ENCODE measurements at places on chromosomes 2 and 18.

DNA sequence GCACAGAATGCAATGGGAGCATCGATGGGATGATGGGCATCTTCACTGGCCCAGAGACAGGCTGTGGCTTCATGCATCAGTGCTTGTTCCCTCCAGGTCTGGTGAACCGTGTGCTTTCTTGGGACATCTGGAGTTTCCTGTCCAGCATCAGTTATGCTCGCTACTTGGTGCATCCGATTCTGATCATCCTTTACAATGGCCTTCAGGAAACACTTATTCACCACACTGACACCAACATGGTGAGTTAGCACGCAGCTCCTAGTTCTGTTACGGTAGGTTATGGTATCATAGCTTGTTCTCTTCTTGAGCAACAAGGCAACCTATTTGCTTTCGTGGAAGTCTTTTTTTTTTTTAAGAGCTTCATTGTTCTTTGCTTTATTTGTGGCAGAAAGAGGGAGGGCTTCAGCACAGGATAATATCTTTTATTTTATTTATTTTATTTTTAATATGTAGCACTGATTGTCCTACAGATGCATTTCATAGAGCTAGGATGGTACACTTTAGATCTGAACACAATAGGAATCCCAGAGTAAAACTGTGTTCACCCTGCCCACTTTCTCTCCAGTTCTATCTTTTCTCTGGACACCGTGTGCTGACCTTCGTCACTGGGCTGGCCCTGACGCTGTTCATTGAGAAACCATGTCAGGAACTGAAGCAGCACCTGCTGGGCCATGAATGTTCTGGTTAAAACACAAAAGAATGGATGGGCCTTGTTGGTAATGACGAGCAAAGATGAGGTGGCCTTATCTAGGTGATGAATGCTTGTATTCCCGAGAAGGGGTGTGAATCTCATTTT, 71.2 kb upstream of the SEC11C start:
- DNase-seq = no peak

DNA sequence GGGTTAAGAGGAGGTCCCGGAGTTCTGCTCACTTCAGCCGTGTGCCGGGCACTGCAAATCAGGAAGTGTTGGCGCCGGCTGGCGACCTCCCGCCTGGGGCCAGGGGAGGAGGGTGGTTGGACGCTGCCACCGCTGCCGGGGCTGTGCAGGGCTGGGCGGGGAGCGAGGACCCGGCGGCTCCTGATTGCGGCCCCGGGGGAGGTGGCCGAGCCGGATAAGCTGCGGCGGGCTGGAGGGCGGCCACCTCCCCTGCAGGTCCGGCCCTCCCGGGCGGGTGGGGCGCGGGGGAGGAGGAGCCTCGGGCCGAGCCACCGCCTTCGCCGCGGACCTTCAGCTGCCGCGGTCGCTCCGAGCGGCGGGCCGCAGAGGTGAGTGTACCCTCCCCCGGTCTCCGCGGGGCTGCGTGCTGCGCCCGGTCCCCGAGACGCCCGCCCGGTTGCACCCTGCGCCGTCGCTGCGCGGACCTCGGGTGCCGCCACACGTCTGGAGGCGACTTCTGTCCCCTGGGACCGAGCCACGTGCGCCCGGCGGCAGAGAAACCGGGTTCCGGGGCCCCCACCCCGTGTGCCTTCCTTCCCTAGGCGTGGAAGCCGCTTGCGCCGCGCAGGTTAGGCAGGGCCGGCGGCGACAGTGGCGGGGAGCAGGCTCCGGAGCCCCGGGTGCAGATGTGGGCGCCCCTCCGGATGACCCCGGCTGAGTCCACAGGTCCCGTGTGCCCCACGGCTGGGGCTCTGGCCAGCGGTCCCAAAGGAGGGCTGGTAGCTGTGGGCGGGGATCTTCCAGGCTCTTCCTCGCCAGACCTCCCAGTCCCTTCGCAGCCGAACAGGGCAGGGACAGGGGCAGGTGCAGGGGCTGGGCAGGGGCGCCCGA, at the start of gene STEAP3:
Gene STEAP3 (plus strand): TSS at position 314 of the 870 bp plus-strand sequence. CDS start 7,179 bp downstream, outside the sequence.
- DNase-seq = peak; percentile 86

DNA sequence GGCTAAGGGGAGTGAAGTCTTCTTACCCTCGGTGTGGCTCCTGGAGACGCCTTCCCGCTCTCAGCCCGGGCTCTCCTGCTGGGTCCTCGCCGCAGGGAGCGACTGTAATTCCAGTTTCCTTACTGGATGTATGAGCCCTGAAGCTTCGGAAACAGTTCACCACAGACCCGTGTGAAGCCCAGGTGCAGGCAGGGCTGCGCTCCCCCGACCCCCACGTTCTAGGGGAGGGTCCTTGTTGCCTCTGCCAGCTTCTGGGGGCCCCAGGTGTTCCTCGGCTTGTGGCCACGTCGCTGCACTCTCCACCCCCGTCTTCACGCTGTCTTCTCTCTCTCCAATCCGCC, 5.1 kb upstream of the ASB1 start:
- no peak for DNase-seq

GRCh38 chr2:38605298-38605830, 2.6 kb upstream of the HNRNPLL start:
- no peak for DNase-seq

DNA sequence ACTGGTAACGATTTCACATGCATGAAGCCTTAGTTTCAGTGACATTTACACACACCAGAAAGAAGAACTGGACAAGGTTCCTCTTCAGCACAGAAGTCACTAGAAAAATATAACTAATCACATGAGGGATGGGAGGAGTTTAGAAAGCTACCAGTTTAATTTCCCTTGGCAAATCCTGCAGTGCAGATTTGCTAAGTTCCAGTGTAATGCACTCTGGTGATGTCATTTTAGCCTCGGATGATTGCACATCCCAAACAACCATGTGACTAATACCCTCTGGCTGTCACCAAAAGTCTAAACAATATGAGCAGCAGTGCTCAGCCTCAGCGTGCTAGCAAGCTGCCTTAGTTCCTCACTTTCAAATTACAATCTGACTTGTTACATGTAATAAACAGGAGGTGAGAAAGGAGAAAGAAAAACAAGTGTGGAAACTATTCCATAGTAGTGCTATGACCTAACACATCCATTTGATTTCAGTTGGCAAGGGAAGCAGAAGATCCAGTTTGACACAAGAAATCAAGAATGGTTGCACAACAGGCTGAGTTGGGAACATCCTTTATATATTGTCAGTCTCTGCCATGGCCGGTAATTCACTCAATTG, 35.3 kb upstream of the PPP1CB start:
- DNase-seq = peak; percentile 54

DNA sequence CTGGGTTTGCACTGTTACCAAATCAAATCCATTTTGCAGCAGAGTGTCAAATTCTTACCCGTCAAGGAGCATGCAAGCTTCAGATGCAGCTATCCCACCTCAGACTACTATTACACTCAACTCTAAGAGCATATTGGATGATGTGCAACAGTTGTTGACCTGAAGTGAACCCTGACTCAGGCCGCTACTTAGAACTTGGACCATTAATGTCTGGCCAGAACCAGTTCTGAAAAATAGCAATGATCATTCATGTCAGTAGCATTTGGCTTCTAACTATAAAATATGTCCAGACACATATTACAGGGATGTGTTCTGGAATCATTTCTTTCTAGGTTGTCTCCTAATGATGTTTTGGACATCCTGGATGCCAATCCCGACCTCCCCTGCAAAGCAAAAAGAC, 135.5 kb upstream of the PKDCC start:
- DNase-seq = no peak

GRCh38 chr18:11696451-11696850, 7.4 kb downstream of the GNAL start:
- no peak for DNase-seq

- DNase-seq = no peak
Measured at GRCh38 chr2:11745613-11746375, 638 bp upstream of the LPIN1 start.

- DNase-seq = no peak
Measured at GRCh38 chr2:198991431-198991830, 466.3 kb downstream of the SATB2 start.

DNA sequence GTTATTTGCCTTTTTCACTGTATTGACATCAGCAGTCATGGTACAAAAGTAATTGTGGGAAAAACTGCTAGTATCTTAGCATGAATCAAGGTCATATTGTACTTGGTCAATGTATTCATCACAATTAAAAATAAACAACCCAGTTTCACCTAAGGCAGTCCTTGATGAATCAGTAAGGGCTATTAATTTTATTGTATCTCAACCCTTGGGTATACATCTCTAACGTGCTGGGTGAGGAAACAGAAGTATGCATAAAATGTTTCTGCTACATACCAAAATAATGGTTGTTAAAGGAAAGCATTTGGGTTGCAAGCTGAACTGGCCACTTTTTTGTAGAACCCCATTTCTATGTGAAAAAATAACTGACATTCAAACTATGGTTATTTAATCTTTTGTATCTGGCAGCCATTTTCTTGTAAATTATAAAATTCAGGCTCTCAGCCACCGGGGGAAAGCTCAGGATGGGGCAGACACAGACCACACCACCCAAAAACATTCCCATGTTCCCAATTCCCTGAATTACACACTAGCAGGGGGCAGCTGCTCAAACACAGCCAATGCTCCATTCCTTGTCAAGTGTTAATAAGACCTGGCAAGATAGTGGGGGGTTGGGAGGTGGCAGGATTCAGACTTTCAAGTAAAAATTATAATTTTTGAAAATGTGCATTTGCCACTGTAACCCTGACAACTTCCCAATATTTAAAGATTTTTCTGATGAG, 49.3 kb downstream of the OLA1 start:
- no peak for DNase-seq

GRCh38 chr2:238745997-238746396, 101.9 kb upstream of the TWIST2 start:
- no peak for DNase-seq

DNA sequence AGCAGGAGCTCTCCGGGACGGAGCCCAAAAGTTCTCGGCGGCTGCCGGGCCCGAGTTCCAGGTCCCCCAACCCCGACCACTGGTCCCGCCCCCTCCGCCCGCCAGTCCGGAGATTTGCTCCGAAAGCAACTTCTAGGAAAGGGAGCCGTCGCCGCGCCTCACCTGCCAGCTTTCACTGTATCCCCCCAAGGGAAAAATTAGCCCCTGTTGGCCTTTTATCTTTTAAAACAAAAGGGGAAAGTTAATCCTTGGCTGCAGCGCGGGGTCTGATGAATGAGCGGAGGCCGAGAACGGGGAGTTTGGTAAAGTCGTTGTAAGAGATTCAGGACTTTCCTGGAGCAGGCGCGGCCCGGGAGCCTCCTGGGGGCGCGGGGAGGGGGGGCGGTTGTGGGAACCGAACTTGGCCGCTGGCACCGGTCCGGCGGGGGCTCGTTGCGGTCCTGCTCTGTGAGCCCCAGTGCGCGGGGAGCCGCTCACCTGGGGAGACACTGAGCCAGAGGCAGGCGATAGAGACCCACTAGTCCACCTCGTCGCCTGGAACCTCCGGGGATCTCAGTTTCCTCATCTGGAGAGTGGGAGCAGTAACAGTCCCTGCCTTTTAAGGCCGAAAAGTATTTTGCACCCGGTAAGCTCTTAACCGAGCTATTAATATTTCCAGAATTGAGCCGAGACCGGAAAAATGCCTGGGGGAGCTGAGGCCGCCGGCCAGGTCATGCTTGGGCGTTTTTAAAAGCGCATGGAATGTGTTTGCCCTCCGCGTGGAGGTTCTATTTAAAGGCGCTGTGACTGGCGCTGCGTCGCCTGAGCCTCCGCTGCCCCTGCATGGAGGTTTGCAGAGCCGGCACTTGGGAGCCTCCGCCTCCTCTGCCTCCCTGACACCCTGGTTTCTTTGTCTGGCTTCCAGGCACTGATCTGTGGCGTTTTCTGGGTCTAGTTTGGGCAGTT, 1.1 kb downstream of the EFHD1 start:
- no peak for DNase-seq

DNA sequence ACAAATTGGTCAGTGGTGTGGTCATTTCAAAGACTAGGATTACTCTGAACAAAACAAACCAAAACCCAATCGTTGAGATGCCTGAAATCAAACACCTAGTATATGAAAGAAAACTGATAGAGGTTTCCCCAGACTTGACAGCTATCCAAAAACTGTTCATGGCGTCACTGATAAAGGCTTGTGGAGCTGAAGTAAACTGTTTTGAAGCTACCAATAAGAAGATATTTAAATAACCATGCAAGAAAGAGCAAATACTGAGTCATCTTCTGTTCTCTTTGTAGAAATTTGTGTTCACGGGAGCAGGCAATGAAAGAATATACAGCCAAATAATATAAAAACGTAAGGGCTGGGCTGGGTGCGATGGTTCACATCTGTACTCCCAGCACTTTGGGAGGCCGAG, 7.5 kb upstream of the COLEC11 start:
- no peak for DNase-seq

DNA sequence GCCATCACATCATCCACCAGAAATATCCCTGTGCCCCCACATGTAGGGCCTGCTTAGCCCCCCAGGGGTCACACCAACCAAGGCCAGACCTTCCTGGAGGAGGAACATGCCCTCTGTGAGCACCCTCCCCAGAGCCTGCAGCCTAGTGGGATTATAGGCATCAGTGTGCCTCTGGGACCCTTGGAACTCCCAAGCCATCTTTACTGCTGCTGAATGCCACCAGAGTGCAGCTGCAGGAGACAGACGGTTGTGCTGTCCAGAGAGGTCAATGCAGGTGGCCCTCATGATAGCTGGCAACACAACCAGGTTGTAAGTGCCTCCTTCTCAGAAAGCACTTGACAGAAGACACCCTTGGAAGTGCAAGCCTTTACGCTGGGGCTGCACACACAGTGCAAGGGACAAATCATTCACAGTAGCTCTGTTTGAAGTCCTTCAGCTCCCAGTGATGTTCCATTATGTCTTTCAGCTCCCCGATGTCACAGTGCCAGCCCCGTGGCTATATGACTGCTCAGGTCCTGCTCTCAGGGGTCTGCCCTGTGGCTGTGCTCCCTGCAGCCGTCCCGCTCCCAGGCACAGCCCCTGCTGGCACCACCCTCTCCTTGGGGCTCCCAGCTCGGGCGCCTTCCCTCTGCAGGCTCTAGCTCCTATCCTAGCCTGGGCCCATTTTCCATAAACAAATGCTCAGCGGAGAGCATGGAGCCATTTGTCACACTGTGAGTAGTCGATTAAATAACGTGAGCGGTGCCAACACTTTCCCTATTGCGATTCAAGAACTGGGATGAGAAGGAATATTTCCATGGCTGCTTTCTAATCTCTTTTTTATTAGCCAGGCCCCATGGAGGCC, 65.1 kb downstream of the EDAR start:
- no peak for DNase-seq

DNA sequence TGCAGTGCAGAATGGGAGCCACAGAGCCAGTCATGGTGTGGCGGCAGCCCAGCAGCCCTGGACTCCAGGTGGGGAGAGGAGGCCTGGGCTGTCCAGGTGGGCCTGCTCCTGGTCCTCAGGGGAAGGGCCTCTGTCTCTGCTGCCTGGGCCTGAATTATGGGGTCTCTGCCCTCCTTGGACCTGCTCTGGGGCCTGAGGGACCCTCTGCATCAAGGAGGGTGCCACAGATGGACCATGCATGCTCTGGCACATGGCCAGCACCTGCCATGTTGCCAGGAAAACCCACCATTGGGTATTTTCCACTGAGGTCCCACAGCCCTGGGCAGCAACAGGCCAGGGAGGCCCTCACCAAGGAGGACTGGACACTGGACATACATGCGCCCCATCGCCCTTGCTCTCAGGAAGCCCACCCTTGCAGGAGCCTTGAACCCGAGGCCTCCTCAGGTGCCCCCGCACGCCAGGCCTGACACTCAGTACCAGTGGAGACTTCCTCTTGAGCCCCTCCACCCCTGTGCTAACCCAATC, 107.1 kb downstream of the NDUFA10 start:
- no peak for DNase-seq

GRCh38 chr2:233476651-233477547, 89.7 kb downstream of the USP40 start:
- DNase-seq = no peak
